ENCODE measurements at places on chromosomes 1 and 21.

DNA sequence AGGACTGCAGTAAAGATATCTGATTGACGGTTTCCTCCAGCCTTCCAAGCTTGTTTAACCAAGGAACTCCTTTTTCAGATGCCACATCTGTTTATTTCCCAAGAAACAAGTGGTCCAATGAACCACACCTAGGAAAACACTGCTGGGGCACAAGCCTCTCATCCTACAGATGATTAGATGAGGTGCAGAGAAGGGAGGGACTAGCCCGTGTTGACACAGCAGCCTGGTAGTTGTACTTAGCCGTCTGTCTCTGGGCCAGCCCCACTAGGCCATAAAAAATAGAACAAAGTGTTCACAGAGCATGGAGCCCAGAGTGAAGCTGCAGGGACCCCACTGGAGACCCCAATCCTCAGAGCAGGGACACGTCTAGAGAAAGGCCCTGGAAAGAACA, 32.1 kb downstream of the LRP8 start:
- DNase-seq = no peak

GRCh38 chr1:104574620-104575019, 824.9 kb downstream of the AMY1C start:
- DNase-seq = no peak

DNA sequence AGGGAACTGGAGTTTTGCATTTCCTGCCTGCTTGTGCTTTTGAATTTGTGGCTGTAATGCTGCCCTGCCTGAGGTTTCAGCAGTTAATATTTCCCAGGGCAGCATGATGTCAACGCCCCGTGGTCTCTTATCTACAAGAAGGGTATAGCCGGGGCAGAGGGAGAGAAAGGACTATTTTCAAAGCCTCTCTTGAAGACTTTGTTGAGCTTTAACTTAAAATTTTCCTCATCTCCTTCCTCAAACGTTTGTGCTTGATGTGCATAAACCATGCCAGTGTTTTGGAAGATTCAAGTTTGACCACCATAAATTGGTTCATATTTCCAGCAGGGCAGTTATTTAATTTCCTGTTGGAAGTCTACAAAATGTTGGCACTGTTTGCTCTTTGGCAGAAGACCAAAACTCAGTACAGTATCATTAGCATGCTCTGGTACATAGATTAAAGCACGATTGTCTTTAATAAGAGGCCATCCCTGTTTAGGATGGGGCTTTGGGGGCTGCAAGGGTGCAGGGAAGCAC, 43.4 kb downstream of the ROR1 start:
- DNase-seq = no peak

GRCh38 chr1:73909043-73909562, 288.9 kb downstream of the LRRIQ3 start:
- DNase-seq = no peak

GRCh38 chr21:27572696-27573095, 605.8 kb upstream of the ADAMTS5 start:
- peak; percentile 53 for DNase-seq

- DNase-seq = no peak
Observed at GRCh38 chr1:198775606-198776005, 136.8 kb downstream of the PTPRC start.

DNA sequence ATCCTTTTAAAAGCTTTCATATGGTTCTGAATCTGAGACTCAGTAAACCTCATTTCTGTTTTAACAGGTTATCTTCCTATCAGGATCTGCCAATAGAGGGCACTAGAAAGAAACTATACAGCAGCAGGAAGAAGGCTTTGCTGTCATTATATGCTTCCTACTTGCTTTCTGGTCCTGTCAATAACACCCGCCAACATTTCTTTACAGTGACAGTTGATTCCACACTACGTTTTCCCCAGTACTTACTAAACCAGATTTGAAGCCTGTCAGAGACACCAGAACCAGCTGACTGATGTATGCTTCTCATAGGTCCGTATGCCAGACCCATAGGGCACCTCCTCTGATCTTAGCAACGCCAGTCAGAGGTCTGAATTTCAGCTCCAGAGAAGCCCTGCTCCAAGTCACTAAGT, 341.0 kb upstream of the NEGR1 start:
- peak; percentile 25 for DNase-seq

- peak; percentile 41 for DNase-seq
Observed at GRCh38 chr1:184075055-184076029, 23.8 kb downstream of the TSEN15 start.

DNA sequence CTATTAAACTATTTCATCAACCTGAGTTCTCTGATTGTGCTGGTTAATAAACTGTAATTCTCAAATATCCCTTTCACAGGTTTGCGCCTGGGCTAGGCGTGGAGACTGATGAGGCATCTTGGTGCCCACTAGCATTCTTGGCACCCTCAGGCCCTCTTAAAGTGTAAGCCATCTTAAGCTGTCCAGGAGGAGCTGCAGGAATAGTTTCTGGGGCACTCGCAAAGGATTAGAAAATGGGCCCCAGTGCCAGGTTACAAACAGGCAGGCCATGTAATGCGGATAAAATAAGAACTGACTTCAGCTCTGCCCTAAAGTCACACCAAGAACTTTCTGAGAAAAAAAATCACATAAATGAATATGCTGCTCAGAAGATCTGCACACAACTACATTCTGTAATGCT, 1.1 kb downstream of the CASQ2 start:
- DNase-seq = no peak

DNA sequence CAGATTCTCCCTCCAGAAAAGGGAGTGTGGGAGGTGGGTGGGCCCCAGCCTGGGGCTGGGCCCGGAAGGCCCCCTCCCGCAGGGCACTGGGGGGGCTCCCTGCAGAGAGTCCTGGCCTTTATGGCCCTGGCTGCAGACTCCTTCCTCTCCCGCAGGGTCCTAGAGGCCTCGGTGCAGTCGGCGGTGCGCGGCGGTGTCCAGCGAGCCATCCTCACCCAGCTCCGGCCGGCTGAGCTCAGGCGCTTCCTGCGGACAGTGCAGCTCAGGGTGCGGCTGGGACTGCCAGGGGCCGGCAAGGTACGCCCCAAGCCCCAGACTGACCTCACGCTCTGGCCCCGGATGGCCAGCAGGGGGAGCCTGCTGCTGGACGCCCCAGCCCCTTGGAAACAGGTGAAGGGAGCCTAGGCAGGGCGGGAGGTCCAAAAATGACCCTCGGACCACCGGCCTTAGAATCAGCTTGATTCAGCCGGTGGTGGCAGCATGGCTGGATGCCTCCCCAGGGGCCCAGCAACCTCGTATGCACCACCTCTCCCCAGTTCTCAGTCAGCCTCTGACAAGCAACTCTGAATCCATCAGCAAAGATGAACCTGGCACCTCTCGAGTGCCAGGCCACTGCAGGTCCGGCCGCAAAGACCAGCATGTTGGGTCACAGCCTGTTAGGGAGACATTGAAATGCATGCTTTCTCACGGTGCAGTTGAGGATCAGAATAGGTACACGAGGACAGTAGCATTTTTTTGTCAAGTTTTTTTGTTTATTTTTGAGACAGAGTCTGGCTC, 20.6 kb downstream of the MTHFR start:
- no peak for DNase-seq

DNA sequence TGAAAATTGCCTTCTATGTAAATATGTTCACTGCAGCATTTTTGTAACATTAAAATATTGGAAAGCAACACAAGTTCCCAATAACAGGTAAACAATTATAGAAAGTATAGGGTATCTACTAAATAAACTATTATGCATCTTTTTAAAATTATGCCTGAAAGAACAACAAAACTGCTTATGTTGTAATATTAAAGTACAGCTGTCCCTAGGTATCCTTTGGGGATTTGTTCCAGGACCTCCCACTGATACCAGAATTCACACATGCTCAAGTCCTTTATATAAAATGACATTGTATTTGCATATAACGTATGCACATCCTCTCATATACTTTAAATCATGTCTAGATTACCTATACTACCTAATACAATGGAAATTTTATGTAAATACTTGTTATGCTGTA, 121.8 kb upstream of the TNFSF4 start:
- no peak for DNase-seq

DNA sequence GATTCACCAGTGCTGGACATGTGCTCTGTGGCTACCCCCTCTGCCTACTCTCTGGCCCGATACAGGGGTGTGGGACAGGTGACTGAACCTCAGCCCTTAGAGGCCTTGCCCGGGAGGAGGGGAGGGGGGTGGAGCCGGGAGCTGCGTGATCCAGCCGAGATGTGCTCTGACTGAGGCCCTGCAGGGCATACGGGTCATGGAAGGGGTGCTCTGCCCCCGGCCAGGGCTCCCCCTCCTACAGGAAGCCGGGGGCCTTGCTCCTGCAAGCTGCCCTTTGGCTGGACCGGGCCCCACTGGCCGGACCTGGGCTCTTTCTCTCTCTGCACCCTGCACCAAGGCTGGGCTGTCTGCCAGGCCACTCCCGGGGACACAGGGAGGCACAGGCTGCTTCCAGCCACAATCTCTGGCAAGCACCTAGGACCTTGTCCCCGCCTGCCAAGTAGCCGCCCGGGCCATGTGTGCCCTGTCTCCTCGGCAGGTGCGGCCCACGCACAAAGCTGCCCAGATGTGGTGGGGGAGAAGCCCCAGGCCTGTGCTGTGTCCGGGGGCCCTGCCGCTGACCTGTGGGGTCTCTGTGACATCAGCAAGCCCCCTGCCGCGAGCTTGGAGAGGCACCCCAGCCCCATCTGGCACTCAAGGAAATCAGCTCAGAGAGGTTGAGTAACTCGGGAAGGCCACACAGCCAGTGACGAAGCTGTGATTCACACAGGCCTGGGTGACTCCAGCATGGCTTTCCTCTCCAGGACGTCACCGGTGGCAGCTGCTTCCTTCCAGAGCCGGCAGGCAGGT, 1.5 kb downstream of the SCNN1D start:
- no peak for DNase-seq

DNA sequence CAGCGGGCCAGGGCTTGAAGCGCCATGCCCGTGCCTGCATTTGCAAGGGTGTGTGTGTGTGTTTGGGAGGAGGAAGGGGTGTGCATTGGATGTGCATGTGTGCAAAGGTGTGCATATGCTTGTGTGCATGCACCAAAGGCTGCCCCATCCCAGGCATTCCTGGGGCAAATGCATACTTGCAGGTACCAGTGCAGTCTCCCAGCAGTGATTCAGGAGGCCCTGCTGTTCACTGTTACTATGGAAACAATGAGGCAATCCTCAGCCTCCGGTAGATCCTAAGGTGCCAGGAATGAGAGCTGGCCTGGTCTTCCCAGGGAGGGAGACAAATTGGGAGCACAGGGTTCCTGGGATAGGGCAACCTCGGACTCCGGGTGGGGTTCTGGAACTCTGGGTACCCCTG, 7.5 kb upstream of the FNDC5 start:
- DNase-seq = peak; percentile 5

DNA sequence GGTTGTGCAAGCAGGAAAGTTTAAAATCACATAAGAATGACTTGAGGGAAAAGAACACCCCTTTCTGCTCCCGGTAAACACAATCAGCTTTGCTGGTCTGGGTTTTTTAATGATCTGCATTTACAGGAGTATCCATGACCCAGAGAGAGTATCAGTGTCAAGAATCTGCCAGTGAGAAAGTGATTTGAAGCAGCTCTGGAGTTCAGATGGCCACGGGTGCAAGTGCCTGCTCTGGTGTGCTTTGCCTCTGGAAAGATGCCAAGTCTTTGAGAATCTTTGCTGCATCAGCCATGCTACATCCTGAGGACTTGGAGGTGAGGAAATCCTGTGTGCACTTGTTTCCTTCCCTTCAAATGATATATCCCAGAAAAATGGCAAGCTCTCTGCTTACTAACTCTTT, 18.6 kb upstream of the MYSM1 start:
- no peak for DNase-seq

GRCh38 chr1:155981266-155982088, 3.1 kb upstream of the ARHGEF2 start:
- DNase-seq = peak; percentile 65

DNA sequence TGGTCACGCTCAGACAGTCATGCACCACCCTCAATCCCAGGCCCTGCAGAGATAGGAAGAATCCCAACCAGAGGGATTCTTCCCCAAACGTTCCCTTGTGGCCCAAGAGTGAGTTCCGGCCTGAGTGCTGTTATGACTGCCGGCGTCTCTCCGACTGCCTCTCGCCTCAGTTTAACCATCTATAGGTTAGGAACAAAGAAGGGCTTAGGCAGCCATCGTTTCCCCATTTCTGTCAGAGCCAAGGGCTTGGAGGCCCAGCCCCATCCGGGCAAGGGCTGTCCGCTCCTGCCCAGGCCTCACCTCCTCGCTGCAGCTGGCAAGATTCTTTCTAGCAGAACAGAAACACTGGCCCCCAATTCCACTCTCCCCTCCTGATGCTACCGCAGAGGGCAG, 58.7 kb downstream of the STUM start:
- DNase-seq = no peak

DNA sequence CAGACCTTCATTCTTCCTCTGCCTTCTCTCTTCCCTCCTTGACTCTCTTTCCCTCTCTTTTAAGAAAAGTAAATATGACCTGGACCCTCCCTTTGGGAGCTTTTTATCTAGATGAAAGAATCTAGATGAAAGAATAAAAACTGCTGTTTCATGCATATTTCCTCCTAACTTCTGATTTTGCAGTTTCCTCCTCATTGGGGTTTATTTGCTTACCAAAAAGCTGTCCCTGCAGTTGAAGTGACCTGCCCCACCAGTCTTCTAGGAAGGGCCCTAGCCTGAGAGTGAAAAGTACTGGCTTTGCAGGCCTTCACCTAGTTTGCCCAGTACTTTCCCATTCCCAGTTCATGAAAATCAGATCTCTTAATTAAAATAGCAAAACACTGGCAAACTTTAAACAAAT, 28.3 kb upstream of the CACYBP start:
- DNase-seq = no peak

DNA sequence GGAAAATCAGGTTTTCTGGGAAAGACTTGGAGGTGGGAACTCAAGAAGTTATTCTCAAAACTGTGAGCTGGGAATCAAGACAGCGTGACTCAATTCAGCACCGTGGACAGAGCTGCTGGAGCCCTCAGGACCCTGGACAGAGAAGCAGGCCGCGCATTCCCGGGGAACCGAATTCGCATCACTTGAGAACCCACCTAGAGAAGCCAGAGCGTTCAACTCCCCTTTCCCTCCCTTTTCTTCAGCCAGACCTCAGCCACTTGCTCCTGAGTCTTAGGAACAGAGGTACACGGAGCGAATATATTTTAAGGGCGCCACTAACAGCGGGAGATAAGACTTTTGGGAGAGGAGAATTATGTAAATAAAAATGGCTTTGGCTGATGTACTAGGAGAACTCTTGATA, 2.0 kb upstream of the LIN28A start:
- DNase-seq = no peak
